ENCODE measurements at places on chromosomes 4 and X. TPM values are rescaled to one million over a fixed set of nuclear protein-coding genes. Genes with fewer than 3 reads are reported as not detected.
A peak's percentile ranks its signal among the peaks of the same experiment; 100 is the strongest.

DNA sequence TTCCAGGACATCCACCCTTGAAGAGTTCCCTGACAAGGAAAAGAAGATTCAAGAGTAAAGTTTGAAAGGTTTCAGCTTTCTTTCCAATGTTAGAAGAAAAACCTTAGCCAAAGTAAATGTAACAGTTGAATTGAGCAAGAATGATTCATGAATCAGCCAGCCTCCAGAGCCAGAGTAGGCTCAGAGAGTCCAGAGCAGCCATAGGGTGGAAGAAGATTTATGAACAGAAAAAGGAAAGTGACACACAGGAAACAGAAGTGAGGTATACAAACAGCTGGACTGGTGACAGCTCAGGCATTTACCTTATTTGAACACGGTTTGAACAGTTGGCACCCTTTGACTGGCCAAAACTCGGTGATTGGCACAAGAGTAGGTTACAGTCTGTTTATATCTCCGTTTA, 63.2 kb downstream of the QDPR start:
- DNase-seq, result no peak

- peak; percentile 64 for DNase-seq
Observed at GRCh38 chr4:1693131-1693896, 9.2 kb upstream of the FAM53A start.

DNA sequence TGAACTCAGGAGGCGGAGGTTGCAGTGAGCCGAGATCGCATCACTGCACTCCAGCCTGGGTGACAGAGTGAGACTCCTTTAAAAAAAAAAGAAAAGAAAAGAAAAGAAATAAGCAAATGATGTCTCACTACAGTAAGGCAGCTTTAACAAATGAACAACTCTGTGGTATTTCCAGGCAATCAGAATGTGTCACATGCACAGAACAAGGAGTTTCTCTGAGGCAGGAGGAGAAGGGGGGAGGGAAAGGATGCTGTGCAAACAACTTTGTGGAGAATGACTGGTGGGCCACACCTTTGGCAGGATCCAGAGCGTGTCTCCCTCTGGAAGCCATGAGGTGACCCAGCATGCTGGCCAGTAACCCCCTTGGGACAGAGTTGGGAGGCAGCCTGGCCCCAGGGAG, 57.6 kb downstream of the RAI2 start:
- no peak for DNase-seq

DNA sequence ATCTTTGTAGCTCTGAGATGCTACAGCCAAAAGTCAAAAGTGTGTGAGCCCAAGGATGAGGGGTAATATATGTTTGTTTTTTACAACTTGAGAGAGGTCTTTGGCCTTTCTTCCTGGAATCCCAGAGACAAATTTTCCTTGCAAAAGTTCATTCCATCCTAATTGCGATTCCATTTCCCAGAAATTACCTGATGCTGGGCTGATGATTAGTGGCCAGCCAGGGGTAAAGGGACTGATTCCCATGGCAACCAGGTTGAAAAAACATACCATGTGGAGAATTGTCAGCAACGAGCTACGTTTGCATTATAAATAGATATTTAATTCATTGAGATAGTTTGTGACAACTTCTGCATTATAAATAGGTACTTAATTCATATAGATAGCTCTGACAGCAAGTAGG, 17.8 kb downstream of the IGSF1 start:
- DNase-seq, result no peak

GRCh38 chr4:26015133-26015651, 101.2 kb downstream of the SMIM20 start:
- no peak for DNase-seq

DNA sequence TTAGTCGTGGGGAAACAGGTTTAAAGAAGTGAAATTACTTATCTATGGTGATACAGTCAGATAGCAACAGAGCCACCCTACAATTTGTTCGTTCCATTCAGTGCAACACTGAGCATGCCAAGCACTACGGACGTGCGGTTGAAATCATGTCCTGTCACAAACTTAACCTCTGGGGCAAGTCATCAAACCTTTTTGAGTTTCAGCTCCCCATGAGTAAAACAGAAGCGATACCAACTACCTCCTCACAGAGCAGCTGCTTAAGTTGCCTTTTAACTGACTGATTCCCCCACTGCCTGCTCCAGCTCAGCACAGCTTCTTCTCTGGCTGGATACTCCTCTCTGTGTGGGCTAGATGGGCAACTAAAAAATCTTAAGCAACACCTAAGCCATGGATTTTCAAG, 36.0 kb downstream of the LHFPL1 start:
- DNase-seq, result no peak

DNA sequence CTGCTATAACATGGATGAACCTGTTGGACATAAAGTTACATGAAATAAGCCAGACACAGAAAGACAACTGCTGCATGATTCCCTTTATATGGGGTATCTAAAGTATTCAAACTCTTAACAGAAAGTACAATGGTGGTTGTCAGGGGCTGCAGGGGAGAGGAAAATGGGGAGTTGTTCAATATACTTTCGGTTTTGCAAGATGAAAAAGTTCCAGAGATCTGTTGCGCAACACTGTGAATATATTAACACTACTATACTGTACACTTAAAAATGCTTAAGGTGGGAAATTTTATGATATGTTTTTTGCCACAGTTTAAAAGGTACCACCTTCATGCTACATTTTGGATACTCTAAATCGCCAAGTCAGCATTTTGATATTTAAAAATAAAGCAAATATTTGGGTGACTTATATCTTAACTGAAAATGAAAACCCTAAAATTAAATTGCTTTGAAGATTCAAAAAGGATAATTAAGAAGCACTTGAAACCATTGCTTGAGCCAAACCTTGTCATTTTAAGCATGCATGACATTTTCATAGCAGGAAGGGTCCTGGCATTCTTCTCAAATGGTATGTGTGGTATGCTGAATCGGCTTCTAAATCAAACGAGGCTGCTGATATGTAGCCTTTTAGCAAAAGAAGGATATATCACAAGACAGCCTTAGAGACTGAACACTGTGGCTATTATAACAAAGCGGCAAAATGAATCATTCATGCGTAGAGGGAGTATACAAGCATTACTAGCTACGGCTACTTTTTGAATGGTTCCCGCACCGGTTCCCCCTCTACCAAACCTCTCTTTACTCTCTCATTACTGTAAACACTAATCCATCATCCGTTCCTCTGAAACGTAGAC, 607.1 kb upstream of the DIPK2B start:
- no peak for DNase-seq

Gene ETDA
- not detected for total RNA-seq

Gene SLITRK4
- total RNA-seq, result not detected

Gene CD99
- total RNA-seq, result 67.6 TPM

Gene RNF150
- total RNA-seq, result 1.3 TPM

Measured in Panc1 (cell line).